ENCODE measurements at places on chromosomes 7 and 10.

GRCh38 chr10:48224979-48225560, 49.4 kb downstream of the FRMPD2 start:
- DNase-seq: no peak

DNA sequence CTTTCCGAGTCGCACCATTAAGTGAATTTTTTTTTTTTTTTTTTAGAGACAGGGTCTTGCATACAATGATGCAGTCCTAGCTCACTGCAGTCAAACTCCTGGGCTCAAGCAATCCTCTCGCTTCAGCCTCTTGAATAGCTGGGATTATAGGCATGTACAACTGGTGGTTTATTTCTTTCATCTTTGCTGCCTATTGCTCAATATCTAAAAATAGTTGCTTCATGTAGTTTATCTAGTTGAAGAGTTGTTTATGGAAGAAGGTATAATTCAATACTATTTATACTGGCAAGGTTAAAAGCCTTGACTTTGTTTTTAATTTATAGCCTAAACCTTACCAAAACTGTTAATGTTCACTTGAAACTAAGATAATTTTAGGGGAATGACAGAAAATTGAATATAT, 66.9 kb downstream of the SEMA3D start:
- DNase-seq: no peak

DNA sequence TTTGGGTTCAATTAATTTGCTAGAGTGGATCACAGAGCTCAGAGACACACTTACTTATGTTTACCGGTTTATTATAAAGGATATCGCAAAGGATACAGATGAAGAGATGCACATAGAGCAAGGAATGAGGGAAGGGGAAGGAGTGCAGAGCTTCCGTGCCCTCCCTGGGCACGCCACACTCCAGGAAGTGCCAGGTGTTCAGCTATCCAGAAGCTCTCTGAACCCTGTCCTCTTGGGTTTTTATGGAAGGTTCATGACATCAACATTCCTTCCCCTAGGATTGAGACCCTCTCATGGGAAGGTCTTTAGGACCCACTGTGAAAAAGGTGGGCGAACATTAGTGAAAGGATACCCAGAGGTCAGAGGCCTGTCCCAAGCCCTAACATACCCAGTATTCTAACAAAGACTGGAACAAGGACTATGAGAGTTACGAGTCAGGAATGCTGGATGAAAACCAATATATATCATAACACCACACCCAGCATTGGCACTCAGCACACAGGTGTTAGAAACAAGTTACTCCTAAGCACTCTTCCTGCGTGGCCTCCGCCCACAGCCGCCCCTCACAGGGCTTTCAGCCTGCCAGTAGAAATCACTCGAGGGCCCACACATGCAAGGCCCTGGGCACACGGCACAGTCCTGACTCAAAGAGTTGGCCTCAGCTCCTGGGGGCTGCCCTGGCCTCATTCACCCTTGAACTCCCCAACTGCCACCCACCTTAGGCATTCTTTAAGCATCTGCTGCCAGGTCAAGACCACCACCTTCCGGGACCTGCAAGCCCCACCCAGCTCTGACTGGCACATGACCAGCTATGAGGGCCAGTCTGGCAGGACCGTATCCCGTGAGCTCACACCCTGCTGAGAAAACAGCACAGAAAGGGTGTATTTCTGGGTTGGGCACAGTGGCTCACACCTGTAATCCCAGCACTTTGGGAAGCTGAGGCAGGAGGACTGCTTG, 5.6 kb upstream of the AIFM2 start:
- no peak for DNase-seq

- DNase-seq: no peak
Observed at GRCh38 chr10:117499248-117500105, 43.1 kb upstream of the EMX2 start.

GRCh38 chr10:103699611-103700435, 155.6 kb downstream of the SH3PXD2A start:
- no peak for DNase-seq

- no peak for DNase-seq
Observed at GRCh38 chr7:71184609-71185008, 52.7 kb downstream of the GALNT17 start.

- no peak for DNase-seq
Observed at GRCh38 chr10:1548146-1548545, 189.2 kb downstream of the ADARB2 start.

DNA sequence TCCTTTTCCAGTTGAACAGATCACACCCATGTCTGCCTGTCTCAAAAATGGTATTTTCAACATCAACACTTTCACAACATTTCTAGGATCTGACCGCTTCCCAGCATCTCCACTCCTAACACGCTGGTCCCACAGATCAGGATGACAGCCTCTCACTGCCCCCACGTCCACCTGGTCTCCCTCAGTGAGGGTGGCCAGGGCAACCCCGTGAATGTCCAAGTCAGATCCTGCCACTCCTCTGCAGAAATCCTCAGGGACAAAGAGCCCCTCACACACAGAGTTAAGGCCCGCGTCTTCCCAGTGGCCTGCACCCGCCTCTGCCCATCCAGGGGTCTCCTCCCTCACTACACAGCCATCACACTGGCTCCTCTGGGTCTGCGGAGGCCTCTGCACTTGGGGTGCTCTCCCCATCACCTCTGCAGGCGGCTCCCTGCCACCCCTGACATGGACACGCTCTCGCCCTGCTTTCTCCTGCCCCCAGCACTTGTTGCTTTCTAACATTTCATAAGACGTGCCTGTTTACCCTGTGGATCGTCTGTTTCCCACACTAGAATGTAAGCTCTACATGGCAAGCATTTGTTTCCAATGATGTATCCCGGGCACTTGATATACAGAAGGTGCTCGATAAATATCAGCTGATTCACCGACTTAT, 20.0 kb downstream of the GNA12 start:
- DNase-seq: no peak

GRCh38 chr7:140669352-140669751, 3.4 kb upstream of the ADCK2 start:
- no peak for DNase-seq

All from RKO (cell line).